ENCODE measurements at places on chromosomes 4 and X. TPM values are rescaled to one million over a fixed set of nuclear protein-coding genes. Genes with fewer than 3 reads are reported as not detected.

GRCh38 chrX:25204182-25204581, 188.4 kb upstream of the ARX start:
- DNase-seq = no peak

- DNase-seq = no peak
Measured at GRCh38 chr4:54384563-54384962, 155.5 kb downstream of the PDGFRA start.

The GTPBP6 gene
- 58.6 TPM for total RNA-seq

DNA sequence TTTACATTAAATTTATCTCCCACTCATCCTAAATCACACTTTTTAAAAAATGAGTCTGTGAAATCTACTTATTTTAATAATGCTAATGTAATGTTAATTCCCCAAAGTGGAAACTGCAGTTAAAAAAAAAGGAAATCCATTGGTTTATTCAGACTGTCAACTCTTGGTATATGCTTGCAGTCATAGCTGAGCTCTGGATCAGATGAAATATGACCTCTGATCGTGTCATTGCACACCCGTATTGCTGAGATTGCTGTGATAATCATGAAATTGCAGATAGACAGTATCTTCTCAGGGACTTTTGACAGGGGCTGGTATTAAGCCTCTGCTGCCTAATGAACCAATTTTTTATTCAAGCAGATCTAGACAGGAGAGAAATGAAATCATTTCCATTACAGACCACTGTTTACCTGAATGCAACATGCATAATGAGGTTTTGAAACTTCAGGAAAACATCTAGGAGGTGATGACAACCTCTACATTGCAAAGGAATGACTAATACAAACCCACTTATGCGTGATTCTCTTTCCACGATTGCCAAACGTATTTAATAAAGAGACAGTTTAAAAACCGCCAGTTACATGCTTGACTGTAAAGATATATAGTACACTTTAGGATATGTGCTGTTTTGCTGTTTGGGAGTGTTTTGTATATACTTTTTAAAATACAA, 138.3 kb upstream of the PUDP start:
- no peak for DNase-seq

- DNase-seq = no peak
Measured at GRCh38 chr4:72430050-72430449, 139.0 kb downstream of the ADAMTS3 start.

GRCh38 chr4:27123123-27123768, 262.6 kb downstream of the STIM2 start:
- DNase-seq = no peak

DNA sequence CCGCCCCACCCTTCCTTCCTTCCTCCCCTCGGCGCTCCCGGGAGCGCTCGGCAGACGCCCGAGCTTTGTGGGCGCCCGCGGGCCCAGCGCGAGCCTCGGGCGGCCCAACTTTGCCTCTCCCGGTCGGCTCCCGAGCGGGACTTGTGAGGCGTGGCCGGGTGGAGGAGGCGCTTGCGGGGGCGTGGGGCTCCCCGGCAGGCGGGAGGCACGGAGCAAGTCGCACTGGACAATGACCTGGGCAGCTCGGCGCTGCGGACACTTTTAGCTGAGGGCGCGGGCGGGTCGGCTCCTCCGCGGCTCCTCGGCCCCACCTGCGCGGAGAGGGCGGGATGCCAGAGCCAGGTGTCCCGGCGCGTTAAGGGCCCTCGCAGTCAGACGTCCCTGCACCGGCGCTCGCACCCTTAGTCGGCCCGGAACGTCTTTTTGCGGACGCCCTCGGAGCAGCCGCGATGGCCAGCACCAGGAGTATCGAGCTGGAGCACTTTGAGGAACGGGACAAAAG, 385 bp downstream of the DCLK2 start:
- DNase-seq = peak; percentile 30

The WDR44 gene
- 21.7 TPM for total RNA-seq

GRCh38 chr4:7467471-7467870, 32.7 kb upstream of the PSAPL1 start:
- DNase-seq = no peak

DNA sequence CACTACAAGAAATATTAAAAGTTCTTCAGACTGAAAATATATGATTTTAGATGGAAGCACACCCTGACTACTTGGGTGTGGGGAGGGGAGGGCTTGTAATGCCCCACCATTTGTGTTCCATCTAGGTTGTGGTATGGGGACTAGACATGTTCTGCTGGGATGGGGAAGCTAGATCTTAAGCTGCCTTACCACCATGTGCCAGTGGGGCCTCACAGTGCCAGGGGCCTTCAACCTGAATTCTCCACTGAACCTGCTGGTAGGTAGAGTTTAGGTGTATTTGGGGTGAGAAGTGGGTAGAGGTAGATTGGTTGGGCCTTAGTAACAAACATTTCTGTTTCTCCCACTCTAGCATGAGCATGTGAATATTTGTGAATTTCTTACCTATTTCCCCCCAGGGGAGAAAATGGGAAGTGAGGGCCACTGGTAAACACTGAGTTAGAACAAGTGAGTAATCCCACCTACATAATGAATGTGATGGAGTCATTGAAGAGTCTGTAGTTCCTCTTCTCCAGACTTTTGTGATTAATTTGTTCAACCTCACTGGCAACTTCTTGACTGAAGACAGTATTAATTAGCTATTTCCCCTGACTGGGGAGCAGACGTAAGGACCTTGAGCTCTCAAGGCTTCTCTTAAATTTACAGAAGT, 44.0 kb downstream of the BRCC3 start:
- DNase-seq = no peak

GRCh38 chr4:130131536-130131935, 1035.6 kb downstream of the C4orf33 start:
- no peak for DNase-seq

DNA sequence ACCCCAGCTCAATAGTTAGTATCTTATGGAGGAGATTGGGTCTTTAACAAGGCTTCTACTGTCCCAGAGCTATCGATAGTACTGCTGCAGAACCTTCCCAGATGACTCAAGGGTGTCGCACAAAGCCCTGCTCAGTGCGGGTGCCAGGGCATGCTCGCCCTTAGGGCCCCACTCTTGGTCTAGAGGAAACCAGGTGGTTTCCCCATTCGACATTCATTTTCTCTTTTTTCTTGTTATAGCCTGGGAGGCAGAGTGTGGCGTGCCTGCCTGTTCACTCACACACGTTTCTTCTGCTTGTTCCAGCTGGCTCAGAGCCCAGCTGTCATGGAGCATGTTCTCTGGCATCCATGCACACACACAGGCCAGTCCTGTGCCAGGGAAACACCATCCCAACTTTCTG, 144.5 kb downstream of the SMIM20 start:
- DNase-seq = no peak

GRCh38 chrX:54087661-54088060, 43.4 kb upstream of the PHF8 start:
- no peak for DNase-seq

DNA sequence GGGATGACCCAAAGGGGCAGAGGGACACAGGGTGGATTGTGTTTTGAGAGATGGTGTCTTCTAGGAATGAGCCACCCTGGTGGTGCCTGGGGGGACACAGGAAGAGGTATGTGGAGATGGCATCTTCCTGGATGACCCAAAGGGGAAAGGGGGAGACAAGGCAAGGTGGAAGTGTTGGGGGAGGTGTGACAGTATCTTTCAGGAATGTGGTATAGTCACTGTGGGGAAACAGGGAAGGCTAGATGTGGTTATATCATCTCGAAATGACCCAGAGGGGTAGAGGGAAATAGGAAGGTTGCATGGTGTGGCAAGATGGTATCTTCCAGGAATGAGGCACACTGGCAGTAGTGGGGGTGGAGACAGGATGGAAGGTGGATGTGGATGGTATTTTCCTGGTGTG, 62.9 kb downstream of the MAOA start:
- no peak for DNase-seq

GRCh38 chr4:82268050-82268825, 105.6 kb downstream of the HNRNPD start:
- peak; percentile 43 for DNase-seq

DNA sequence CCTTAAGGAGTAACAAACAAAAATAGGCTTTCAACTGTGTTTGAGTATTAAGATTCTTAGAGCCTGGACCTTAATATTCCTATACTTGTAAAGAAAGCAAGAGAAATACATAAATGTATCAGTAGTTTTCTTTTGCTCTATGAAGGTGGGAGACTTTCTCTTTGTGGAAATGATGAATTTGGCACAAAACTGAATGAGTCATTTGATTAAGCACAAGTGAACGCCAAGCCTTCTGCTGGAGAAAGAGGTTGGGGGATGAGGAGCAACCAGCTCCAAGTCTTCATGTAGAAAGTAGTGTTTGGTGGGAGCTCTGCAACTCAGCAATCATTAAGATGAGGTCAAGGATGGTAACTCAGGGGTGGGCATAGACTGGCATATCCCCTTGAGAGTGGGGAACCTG, 49.6 kb downstream of the MEPE start:
- no peak for DNase-seq

GRCh38 chr4:122481766-122482405, 25.4 kb upstream of the IL2 start:
- no peak for DNase-seq

DNA sequence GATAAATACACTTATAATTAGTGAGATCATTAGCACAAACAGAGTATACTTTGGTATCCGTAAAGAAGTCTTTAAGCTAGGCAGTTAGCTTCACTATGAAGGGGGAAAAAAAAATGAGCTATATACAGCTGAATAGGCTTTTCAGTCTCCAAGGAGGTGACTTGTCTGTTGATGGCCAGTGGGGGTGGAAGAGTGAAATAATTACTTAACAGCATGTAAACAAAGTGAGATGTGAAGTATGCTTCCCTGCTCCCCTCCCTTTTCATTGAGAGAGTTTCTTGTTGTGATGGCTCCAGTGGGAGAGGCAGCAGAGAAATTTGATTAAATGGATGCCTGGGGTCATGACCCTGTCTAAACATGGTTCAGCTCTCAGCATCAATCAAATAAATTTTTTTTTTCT, 180.9 kb downstream of the DACH2 start:
- no peak for DNase-seq

DNA sequence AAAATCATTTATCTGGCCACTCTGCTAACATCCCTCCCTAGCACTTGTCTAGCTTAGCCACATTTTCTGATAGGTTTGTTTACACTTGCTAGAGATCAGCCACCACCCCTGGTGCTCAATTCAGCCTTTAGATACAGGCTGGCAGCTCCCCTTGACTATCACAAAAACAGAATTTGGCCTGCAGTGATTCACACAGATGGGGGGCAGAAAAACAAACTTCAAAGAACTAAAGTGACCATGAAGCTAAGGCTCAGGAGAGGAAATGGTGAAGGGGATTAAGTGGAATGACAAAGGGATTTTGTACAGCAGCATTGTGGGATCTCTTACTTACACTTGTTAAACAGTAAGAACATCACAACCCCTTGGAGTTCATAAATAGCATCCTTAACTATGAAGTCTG, 1718.0 kb upstream of the PCDH7 start:
- no peak for DNase-seq

The MAMLD1 gene
- total RNA-seq = 0.72 TPM

The GRID2 gene
- total RNA-seq = not detected

- no peak for DNase-seq
Measured at GRCh38 chrX:116009346-116009745, 161.2 kb upstream of the AGTR2 start.

GRCh38 chr4:108264693-108265092, 96.0 kb upstream of the LEF1 start:
- no peak for DNase-seq

- DNase-seq = no peak
Measured at GRCh38 chr4:82890528-82890900, 439 bp downstream of the SEC31A start.
